ENCODE measurements at places on chromosomes 1 and 21.

DNA sequence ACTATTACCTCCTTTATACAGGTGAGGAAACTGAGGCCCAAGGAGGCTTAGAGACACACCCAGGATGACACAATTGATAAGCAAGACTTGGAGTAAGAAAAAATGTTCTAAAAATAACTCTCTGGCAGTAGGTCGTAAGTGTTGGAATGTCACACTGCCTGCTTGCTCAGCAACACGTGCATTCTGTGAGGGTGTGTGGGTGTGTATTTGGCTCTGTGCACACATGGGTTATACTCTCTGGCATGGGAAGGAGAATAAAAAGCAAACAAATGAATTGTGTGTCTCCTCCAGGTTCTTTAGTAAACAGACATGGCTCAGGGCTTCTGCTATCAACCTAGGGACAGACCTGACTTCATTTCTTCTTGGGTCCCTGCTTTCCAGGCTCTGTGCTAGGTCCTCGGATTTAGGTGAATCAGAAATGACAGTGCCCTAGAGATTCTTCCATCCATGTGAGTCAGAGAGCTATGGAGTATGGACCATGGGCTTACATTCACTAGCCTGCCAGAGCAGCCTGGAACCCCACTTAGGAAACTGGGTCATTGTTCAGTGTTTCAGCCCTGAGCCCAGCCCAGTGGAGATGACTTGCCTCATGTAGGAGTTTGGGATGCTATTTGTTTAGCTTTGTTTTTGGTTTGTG, 72.4 kb downstream of the ELAVL4 start:
- no peak for DNase-seq

DNA sequence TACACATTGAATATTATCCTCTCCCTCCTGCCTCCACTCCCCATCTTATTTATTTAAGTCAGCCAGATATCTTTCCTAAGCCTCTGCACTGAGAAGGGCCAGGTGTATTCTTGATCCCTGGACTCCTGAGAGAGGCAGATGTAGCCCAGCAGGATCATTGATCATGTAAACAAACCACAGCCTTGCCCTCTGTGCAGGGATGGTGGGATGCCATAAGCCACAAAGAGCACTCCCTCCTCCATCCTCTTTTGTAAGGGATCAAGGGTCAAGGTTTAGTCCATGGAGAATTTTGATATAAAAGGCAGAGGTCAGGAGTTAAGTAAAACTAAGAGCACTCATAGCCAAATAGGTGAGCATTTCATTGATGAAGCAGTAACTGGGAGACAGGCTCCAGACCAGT, 17.3 kb downstream of the PHGDH start:
- DNase-seq = no peak

- no peak for DNase-seq
These were observed 7.9 kb downstream of the CSTB start for GRCh38 chr21:43767984-43768867.

DNA sequence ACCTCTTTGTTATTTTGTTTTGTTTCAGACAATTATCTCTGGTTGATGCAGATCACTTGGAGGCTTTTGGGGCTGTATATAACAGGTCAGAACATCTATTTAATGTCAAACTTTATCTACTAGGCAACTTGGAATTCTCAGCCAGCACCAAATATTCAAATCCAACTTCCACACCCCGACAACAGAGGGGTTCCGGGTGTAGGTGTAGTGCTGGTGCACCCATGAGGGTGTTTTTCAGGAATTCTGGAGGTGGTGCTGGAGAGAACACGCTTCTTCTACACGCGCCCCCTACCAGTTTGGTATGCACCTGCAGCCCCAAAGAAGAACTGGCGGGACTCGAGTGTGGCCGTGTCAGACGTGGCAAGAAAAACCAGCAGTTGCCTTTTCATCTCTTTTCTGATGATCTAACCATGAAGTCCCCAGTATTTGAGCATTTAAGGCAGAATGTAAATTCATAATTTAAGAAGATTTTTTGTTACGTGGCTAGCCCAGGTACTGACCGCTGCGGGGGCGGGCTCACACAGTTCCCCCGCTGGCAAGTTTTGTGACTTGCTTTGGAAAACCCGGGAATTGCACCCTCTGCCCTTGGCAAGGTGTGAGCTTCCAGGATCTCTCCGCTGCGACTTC, 462 bp upstream of the TLCD4 start:
- no peak for DNase-seq

GRCh38 chr1:16126160-16126559, 29.7 kb downstream of the EPHA2 start:
- no peak for DNase-seq

DNA sequence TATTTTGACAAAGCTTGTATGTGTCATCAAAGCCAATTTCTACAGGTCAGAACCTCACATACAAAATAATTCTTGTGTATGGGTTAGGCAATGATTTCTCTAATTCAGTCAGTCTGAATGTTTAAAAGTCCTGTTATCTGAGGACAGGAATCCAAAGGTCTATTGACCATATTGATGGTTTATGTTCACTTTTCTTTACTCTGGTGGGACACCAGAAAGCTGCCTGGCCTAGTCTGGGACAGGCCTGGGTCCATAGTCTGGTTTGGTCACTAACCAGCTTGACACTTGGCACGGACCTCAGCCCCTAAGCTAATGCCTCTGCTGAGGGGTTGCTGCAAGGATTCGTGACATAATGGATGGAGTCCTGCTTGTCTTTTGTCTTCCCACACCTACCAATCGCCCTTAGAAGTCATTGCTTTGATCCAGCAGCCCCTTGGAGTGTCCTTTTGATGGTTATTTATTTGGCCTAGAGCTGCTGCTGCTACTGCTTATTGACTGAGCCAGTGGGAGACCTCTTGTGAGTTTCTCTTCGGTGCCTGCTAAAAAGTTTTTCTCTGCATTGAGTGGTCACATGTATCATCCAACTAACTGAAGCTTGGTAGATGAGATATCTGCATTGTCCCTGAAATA, 15.7 kb downstream of the IFNAR2 start:
- no peak for DNase-seq

GRCh38 chr1:236027104-236027503, 37.8 kb downstream of the NID1 start:
- no peak for DNase-seq

DNA sequence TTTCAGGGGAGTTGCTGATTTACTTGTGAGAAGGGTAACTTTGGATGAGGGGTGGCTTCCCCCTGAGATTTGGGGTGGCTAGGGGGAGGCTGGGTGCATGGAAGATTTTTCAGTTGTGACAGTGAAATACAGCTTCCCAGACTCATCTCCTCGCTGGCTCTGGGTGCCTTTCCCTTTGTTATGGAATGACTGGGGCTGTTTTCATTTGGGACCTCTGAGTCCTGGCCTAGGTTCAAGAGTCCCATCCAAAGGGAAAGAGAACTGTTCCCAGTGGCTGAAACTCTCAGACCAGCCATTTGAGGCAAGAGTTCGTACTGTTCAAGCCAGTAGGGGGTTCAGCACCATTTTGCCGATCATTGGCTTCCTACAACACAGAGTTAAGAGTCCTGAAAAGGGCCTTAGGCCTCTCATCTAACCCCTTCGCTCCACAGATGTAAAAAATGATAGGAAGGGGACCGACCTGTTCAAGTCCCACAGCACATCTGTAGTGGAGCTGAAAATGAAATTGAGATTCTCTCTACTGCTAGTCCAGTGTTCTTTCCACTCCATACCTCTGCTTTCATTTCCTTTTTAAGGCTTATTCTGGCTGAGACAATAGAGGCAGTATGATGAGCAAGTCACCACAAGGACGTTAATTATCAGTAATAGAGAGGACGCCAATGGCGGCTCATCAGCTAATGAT, 958 bp downstream of the DDR2 start:
- DNase-seq = no peak

GRCh38 chr1:241323514-241324195, 33.4 kb downstream of the RGS7 start:
- no peak for DNase-seq

- DNase-seq = no peak
These were observed 31.9 kb downstream of the GNPAT start for GRCh38 chr1:231272880-231273279.

DNA sequence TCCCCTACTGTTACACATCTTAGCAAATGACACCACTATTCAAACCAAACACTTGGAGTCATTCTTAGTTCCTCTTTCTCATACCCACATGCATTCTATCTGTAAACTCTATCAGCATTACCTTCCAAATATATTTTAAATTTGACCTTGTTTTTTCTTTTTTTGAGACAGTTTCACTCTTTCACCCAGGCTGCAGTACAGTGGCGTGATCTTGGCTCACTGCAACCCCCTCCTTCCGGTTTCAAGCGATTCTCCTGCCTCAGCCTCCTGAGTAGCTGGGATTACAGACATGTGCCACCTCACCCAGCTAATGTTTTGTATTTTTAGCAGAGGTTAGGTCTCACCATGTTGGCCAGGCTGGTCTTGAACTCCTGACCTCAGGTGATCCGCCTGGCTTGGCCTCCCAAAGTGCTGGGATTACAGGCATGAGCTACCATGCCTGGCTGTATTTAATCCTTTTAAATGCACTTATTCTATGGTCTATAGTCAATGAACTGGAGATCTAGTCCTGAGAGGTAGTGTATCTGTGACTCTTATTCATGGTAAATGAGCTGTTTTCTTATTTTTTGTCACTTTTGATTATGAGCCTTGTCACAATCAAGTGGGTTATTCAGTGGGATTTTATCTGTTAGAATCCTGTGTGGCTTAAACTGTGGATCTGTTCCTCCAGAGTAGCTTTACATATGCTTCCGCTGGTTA, 73.1 kb downstream of the GATAD2B start:
- DNase-seq = no peak

DNA sequence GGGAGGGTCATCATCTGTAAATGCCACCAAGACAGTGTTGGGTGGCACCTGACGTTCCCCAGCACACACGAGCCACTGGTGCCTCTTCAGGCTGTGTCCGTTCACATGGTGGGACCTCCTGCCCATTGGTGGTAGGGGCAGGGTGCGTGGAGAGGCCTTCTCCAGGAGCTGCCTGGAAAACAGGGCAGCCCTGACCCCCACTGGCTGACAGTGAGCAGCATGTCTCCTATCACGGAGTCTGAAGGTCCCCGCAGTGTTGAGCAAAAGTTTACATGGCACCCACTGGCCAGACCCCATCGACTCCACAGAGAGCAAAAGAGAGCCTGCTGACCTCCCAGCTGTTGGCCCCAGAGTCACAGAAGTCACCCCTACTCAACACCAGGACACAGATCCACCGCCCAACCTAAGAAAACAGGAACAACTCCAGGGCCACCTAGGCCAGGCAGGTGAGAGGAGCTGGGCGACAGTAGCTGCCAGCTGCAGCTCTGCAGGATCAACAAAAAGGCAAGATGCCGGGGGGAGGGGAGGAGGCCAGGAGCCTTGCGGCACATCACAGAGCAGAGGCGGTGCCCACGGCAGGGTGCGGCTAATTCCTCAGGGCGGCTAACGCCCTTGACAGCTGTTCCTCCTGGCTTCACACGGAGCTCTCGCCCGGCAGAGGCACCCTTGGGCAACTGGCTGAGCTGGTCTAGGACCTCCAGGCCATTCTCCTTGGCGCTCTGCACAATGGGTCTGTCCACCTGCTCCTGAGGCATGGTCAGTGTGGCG, 14.4 kb upstream of the IFI6 start:
- no peak for DNase-seq

DNA sequence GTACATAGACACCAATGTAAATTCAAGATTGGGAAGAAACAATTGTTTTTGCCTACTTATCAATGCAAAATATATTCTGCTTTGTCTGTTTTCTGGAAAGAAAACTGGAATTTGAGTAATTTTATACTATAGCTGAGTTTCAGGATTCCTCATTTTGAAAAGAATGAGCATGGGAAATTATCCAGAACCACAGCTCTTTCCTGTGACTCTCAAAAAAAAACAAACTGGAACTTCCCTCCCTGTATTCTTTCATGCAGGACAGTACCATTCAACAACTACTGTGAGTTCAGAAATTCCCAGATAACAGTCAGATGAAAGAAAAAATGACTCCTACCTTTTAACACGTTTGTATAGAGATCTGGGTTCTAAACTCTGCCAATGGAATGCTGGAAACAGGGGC, 372.4 kb downstream of the TGFB2 start:
- DNase-seq = no peak

GRCh38 chr1:180309338-180309737, 79.3 kb downstream of the LHX4 start:
- DNase-seq = no peak

GRCh38 chr1:153507926-153508583, 27.7 kb downstream of the S100A6 start:
- no peak for DNase-seq

DNA sequence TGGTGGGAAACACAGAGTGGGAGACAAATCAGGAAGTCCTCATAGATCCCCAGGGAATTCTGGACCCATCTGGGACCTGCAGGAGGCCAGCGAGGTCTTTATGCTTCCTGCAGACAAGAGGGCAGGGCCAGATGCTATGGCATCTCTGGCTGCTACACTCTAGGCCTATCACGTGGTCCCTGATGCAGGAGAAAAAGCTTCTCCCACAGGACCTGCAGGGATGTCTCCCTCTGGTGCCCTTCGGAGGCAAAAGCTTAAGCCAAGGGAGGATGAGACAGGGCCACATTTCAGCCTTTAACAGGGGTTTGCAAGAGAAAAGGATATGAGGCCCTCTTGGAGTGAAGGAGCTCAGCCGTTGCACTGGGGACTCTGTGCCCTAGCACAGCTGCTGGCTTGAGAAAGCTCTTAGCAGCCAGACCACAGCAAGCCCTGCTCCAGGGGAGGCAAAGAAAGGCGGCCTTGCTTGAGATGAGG, 243.0 kb downstream of the C1orf94 start:
- DNase-seq = no peak

DNA sequence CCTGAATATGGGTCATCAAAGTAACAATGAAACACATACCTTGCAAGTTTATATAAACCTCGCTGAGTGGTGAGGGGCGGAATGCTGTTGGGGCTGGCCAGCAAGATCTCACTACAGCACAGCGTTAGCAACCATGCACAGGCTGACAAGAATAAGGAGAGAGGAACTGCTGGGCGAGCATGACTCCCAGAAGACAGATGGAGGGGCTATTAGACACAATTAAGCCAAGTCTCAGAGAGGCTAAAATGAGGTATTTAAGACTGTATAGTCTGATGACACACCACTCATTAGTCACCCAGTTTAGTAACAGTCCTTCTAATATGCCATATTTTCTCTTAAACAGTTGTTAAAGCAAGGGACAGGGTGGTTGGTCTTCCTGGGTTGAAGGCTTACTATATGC, 340.2 kb upstream of the NR5A2 start:
- no peak for DNase-seq

- DNase-seq = no peak
These were observed 5.7 kb upstream of the FASLG start for GRCh38 chr1:172653015-172653709.

- no peak for DNase-seq
These were observed 479.5 kb downstream of the PLPP3 start for GRCh38 chr1:56099766-56100265.

GRCh38 chr1:222697826-222698225, 14.5 kb downstream of the AIDA start:
- DNase-seq = no peak
